CD8-positive, alpha-beta memory T cell (primary cell): ENCODE measurements at places on chromosomes 5 and 9. TPM values are rescaled to one million over a fixed set of nuclear protein-coding genes. Genes with fewer than 3 reads are reported as not detected.

VPS13A gene
- total RNA-seq: 29.7 TPM

DNA sequence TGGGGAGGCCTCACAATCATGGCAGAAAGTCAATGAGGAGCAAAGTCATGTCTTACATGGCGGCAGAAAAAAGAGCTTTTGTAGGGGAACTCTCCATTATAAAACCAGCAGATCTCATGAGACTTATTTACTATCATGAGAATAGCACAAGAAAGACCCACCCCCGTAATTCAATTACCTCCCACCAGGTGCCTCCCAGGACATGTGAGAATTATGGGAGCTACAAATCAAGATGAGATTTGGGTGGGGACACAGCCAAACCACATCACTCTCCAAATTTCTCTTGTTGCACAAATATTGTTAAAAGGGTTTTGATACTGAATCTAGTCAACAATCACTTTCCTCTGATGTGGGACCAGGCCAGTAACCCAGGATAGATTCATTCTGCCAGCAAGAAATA lies 1176.1 kb downstream of the CDH9 start:
- DNase-seq: no peak

DNA sequence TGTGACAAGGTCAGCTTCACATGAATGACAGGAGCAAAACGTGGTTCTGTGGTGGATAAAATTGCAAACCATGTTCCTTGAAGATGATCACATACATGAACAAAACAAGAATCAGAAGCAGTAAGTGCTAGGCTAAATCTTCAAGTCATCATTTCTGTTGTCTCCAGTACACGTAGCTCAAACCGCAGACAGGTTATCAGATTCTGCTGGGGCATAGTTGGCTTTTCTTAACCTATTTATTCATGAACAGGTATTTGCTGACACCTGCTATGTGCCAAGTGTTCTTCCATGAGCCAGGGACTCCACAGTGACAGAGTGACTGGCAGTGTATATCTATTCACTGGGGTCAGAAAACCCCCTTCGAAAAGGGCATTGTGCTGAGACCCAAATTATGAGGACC lies 20.8 kb downstream of the MFAP3 start:
- DNase-seq: no peak

DNA sequence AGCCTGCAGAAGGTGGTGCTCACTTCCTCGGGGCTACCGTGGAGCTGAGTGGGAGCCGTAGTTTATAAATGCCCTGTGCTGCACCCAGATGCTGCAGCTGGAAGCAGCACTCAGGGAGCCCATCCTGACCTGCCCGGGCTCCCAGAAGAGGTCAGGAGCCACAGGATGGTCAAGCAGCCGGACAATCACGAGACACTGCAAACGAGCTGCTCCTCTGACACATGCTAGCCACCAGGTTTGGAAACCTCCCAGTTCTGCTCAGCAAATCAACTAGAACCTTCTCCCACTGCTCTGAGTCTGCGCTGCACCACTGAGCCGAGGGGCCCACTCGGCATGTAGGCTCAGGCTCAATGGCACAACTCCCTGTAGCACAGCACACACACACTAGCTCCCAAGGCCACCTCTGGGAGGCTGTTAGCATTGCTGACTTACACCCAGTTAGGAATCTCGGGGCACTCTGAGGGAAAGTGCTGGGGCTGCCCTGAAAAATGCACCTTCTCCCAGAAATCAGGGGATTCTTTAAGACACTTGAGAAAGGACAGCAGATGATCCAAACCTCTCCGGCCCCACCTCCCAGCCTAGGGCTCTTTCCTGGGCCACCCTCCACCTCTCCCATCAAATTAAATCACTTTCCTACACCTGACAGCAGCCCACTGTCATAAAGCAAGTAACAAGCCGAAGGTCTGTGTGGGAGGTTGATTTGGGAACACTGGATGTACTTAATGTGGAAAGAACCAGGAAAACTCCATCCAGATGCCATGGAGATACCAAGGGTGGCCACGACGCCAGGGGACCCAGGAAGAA lies 59.1 kb downstream of the PSMB7 start:
- no peak for DNase-seq

LCN2 gene
- total RNA-seq: not detected
